Neural progenitor cell (in vitro differentiated cells): ENCODE measurements at places on chromosomes 6 and 20.
A peak's percentile ranks its signal among the peaks of the same experiment; 100 is the strongest.

GRCh38 chr6:132675749-132676148 is 16.8 kb upstream of the TAAR1 start:
- no peaks in the 10 kb centered on the region for H3K36me3 ChIP-seq
- DNase-seq, result no peak
- H3K4me1 ChIP-seq, result no peaks in the 10 kb centered on the region
- no peak overlapping the region for H3K4me3 ChIP-seq

- H3K4me1 ChIP-seq, result peaks cover 3% of the 10 kb centered on the region
- no peak overlapping the region for H3K4me3 ChIP-seq
- no peaks in the 10 kb centered on the region for H3K36me3 ChIP-seq
- no peak overlapping the region for H3K27ac ChIP-seq
Measured at GRCh38 chr6:51989789-51990188, 97.6 kb downstream of the PKHD1 start.

- no peaks in the 10 kb centered on the region for H3K36me3 ChIP-seq
- no peaks in the 10 kb centered on the region for H3K4me1 ChIP-seq
- H3K27ac ChIP-seq, result no peak overlapping the region
- H3K4me3 ChIP-seq, result no peak overlapping the region
- H3K27me3 ChIP-seq, result no peaks in the 10 kb centered on the region
- no peak for DNase-seq
Measured at GRCh38 chr6:81531869-81532561, 220.5 kb downstream of the TENT5A start.

DNA sequence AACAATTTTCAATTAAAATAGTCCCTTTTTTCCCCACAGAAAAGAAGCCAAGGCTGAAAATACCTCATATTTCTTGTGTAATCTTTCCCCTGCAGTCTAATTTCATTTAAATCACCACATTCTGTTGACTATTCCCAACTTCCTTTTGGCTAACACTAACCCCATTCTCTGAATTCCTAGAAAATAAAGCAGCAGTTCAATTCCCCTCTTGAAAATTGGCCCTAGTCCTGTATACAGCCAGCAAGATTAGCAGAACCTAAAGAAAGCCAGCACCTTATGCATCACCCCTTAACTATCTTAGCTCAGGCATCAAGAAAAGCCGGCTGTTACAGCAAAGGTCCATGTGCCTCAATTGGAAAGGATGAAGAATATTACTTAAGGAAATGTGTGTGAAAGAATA is 69.7 kb downstream of the MDN1 start:
- peaks cover 6% of the 10 kb centered on the region for H3K36me3 ChIP-seq
- H3K27me3 ChIP-seq, result no peaks in the 10 kb centered on the region
- no peak overlapping the region for H3K4me3 ChIP-seq
- DNase-seq, result no peak
- H3K27ac ChIP-seq, result no peak overlapping the region

GRCh38 chr6:147003186-147003585 is 201.0 kb upstream of the STXBP5 start:
- no peak for DNase-seq
- H3K27ac ChIP-seq, result no peak overlapping the region
- no peaks in the 10 kb centered on the region for H3K36me3 ChIP-seq
- no peak overlapping the region for H3K4me3 ChIP-seq
- H3K27me3 ChIP-seq, result no peaks in the 10 kb centered on the region

DNA sequence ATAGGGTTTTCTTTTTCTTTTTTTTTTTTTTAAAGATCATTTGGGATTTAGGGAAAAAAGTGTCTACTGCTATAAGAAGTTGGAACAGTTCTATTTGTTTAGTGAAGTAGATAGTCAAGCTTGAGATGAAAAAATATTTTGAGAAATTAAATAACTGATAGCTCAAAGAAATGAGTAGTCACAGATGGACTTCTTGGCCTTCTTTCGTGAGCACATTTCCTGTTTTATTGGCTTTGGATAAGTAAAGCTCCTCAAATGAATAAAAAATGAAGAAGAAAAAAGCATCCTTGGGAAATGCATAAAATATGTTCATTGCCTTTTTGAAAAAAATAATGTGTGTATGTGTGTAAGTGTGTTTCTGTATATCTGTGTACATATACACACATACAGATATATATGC is 515.9 kb downstream of the GRIK2 start:
- peaks cover 12% of the 10 kb centered on the region for H3K4me1 ChIP-seq
- no peaks in the 10 kb centered on the region for H3K27me3 ChIP-seq
- H3K27ac ChIP-seq, result no peak overlapping the region
- DNase-seq, result no peak

- no peak overlapping the region for H3K27ac ChIP-seq
- peaks cover 43% of the 10 kb centered on the region for H3K27me3 ChIP-seq
- H3K4me3 ChIP-seq, result no peak overlapping the region
- no peak for DNase-seq
Measured at GRCh38 chr20:36310215-36310981, 4.3 kb downstream of the DLGAP4 start.

DNA sequence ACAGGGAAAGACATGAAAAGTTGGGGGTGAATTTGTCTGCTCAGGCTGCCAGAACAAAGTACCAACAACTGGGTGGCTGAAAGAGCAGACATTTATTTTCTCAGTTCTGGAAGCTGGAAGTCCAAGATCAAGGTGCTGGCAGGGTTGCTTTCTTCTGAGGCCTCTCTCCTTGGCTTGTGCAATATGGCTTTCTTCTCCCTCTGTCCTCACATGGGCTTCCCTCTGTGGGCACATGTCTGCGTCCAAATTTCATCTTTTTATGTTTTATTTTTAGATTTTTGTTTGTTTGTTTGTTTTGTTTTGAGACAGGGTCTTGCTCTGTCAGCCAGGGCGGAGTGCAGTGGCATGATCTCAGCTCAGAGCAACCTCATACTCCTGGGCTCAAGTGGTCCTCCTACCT is 6.2 kb upstream of the SYNJ2 start:
- H3K36me3 ChIP-seq, result no peaks in the 10 kb centered on the region
- DNase-seq, result no peak
- H3K4me1 ChIP-seq, result no peaks in the 10 kb centered on the region
- H3K4me3 ChIP-seq, result no peak overlapping the region

- H3K36me3 ChIP-seq, result peaks cover 20% of the 10 kb centered on the region
- no peak overlapping the region for H3K27ac ChIP-seq
- H3K4me1 ChIP-seq, result peaks cover 5% of the 10 kb centered on the region
- H3K4me3 ChIP-seq, result no peak overlapping the region
Measured at GRCh38 chr6:8100159-8100854, 2.0 kb downstream of the EEF1E1 start.

- H3K27ac ChIP-seq, result no peak overlapping the region
- no peak overlapping the region for H3K4me3 ChIP-seq
- H3K27me3 ChIP-seq, result no peaks in the 10 kb centered on the region
- H3K36me3 ChIP-seq, result no peaks in the 10 kb centered on the region
Measured at GRCh38 chr6:130973521-130974277, 89.3 kb downstream of the EPB41L2 start.

DNA sequence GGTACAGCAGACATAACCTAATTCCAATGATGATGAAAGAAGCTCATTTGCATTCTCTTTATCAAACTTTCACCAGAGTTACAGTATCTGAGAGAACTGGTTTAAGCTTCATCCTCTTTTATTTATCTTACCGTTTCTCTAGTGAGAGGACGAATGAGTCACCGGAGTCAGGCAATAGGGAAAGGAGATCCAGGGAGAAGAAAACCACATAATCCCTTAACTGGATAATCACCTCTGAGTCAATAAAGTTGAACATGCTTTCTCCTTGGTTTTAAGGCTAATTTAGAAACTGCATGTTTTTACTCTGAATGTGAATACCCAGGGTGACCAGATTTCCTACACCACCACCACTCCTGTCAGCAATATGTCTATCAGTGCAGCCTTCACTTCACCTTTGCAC is 313.7 kb upstream of the TBX18 start:
- H3K36me3 ChIP-seq, result no peaks in the 10 kb centered on the region
- no peak overlapping the region for H3K27ac ChIP-seq
- DNase-seq, result no peak

DNA sequence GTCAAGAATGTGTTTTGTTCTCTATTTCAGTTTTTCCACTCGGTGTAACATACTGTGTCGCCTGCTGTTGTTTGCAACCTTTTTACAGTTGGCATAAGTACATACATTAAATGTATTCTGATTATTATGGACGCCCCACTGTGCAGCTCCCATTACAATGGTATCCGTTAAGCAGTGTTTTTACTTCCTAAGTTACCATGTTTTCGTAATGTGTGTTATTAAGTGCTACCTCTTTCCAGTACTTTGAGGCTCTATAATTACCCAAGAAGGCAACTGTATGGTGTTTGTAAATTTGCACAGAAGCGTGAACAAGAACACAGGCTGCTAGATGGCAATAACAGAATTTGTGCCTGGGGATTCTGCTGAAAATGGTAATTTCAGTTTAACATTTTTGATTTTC is 568.0 kb upstream of the MARCKS start:
- no peak for DNase-seq
- no peaks in the 10 kb centered on the region for H3K36me3 ChIP-seq
- no peaks in the 10 kb centered on the region for H3K4me1 ChIP-seq
- no peak overlapping the region for H3K4me3 ChIP-seq
- no peak overlapping the region for H3K27ac ChIP-seq
- H3K27me3 ChIP-seq, result no peaks in the 10 kb centered on the region

GRCh38 chr6:145491126-145491525 is 244.2 kb downstream of the EPM2A start:
- H3K36me3 ChIP-seq, result no peaks in the 10 kb centered on the region
- no peak for DNase-seq
- no peak overlapping the region for H3K27ac ChIP-seq
- no peaks in the 10 kb centered on the region for H3K4me1 ChIP-seq
- H3K27me3 ChIP-seq, result no peaks in the 10 kb centered on the region
- no peak overlapping the region for H3K4me3 ChIP-seq

DNA sequence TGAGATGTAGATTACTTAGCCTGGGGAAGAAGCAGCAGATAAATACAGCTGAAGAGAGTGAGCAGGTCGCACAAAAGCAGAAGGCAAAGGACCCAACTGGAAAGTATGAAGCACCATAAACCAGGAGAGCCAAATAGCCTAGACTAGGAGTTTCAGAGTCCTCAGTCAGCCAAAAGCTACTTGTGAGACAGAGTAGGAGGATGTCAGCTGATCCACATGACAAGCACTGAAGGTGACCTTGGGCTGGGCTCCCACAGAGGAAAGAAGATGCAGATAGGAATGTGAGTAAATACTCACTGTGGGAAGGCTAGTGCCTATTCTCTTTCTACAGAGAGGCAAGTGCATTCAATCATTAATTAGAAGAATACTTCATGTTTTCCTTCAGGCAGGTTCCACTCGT is 274.0 kb upstream of the POU3F2 start:
- peaks cover 27% of the 10 kb centered on the region for H3K4me1 ChIP-seq
- DNase-seq, result no peak
- no peaks in the 10 kb centered on the region for H3K36me3 ChIP-seq
- H3K4me3 ChIP-seq, result no peak overlapping the region
- no peak overlapping the region for H3K27ac ChIP-seq

DNA sequence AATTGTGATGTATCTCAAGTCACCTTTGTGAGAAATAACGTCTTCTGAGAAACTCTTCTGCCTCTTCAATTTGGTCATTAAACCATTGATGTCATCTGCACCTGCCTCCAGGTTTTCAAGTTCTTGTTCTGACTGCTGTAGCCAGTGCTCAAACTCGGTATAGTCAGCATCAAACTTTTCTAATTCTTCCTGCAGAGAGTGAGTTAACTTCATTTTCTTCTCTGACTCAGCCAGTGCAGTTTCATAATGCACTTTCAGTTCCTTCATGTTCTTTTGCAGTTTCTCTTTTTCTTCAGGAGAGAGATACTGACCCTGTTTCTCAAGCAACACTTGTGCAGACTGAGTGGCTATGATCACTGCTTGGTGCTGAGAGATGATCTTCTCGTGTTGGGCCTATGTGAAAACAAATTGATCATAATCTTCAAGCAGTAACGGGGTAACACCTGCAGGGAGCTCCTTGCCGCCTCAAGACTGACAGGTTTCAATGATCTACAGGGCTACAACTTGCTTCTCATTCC is 48.8 kb downstream of the DST start:
- H3K36me3 ChIP-seq, result peaks cover 47% of the 10 kb centered on the region
- no peaks in the 10 kb centered on the region for H3K4me1 ChIP-seq
- H3K4me3 ChIP-seq, result no peak overlapping the region
- no peak overlapping the region for H3K27ac ChIP-seq
- no peaks in the 10 kb centered on the region for H3K27me3 ChIP-seq

GRCh38 chr6:117288083-117288715 is 22.8 kb downstream of the VGLL2 start:
- no peaks in the 10 kb centered on the region for H3K27me3 ChIP-seq
- no peak overlapping the region for H3K27ac ChIP-seq
- no peaks in the 10 kb centered on the region for H3K36me3 ChIP-seq
- no peak overlapping the region for H3K4me3 ChIP-seq
- no peaks in the 10 kb centered on the region for H3K4me1 ChIP-seq

DNA sequence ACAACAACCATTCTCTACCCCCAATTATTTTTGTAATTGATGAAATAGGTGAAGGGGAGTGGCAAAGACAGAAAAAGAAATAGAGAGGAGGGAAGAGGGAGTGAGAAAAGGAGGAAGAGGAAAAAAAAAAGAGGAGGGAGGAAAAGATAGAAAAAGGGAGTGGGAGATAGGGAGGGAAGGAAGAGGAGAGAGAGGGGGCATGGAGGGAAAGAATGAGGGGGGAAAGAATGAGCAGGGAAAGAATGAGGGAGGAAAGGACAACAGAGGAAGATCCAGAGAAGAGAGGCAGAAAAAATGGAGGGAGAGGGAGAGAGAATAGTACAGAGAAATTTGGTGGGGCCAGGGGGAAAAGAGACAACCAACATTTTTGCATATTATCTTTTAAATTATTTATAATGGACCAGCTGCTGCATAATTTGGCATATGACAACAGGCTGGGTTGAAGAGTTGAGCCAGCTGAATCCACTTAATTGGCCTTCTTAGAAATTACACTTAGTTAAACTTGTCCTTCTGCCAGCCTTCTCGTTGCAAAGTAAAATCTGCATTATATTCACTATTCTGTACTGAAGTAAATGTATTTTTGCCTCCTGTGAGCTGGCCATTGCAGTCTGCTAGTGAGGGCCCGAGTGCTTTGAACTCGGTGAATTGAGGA is 101.0 kb downstream of the ARHGAP18 start:
- H3K4me1 ChIP-seq, result peaks cover 9% of the 10 kb centered on the region
- no peak overlapping the region for H3K4me3 ChIP-seq
- H3K27ac ChIP-seq, result no peak overlapping the region
- DNase-seq, result no peak
- no peaks in the 10 kb centered on the region for H3K36me3 ChIP-seq

GRCh38 chr6:109051301-109052017 is 43.2 kb downstream of the SESN1 start:
- H3K27me3 ChIP-seq, result no peaks in the 10 kb centered on the region
- DNase-seq, result peak; percentile 9
